ENCODE measurements at places on chromosomes 6 and 20. TPM values are rescaled to one million over a fixed set of nuclear protein-coding genes. Genes with fewer than 3 reads are reported as not detected.

- peak; percentile 96 for DNase-seq
These were observed 7.8 kb upstream of the APMAP start for GRCh38 chr20:25000268-25000801.

DNA sequence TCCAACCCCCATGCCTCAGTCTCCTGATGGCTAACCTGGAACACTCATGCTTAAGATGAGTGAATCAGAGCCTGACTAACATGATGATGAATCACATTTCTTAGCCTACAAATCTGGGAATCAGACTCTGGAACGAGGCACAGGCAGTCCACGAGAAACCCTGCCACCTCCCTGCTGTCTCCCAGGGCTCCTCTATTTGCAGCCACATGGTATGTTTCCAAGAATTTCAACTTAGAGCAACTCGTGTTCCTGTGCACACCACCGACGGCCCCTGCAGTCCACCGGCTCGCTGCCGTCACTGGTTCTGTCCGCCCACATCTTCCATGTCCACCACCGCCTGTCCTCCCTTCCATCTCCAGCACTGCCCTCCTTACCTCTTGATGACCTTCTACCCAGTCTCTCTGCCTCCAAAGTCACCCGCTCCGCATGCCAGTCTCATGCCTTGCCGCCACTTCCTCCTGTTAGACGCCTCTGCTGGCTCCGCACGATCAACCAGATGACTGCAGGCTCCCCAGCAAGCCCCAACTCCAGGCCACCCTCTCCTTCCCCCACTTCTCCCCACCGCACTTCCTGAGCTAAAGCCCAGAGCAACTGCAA lies 87.6 kb downstream of the AGPAT4 start:
- DNase-seq: peak; percentile 83

GRCh38 chr20:60955706-60956105 lies 296.4 kb upstream of the CDH4 start:
- no peak for DNase-seq

PSORS1C2 gene
- total RNA-seq: not detected

GRCh38 chr6:107866606-107867301 lies 42.6 kb upstream of the SCML4 start:
- DNase-seq: peak; percentile 14

Measured in A172 (cell line).